ENCODE measurements at places on chromosomes 1 and 21.

DNA sequence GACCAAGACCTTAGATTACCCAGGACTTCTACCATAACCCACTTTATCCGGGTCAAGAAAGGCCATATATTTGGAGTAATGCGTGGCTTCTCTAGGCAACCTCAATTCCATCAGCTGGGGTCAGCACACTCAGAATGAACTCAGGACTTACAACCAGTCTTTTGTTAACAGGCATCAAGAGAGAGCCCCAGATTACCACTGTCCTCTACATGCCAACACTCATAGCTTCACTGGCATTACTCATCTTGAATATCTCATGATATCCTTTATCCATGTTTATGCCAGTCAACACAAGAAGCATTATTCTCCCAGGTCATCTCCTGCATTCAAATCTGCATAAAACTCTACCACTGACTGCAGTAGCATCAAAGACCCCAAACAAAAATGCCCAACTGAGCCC is 6.6 kb upstream of the FCGR2A start:
- no peak for DNase-seq

DNA sequence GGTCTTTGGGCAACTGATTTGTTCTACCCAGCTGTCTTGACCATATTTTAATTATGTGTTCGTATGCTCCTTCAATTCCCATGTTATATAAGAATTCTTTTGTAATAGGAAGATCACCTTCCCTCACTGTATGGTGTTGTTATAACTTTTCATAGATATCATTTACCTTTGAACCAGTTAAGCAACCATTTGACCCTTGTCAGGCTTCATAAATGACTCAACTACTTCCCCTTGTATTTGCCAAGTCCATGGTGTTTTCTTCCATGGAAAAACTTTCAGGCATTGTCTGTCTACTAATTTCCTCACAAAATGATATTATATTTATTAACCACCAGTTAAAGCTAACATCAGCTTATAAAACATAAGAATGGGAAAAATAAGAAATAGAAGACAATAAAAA is 5.1 kb downstream of the BPNT1 start:
- no peak for DNase-seq

DNA sequence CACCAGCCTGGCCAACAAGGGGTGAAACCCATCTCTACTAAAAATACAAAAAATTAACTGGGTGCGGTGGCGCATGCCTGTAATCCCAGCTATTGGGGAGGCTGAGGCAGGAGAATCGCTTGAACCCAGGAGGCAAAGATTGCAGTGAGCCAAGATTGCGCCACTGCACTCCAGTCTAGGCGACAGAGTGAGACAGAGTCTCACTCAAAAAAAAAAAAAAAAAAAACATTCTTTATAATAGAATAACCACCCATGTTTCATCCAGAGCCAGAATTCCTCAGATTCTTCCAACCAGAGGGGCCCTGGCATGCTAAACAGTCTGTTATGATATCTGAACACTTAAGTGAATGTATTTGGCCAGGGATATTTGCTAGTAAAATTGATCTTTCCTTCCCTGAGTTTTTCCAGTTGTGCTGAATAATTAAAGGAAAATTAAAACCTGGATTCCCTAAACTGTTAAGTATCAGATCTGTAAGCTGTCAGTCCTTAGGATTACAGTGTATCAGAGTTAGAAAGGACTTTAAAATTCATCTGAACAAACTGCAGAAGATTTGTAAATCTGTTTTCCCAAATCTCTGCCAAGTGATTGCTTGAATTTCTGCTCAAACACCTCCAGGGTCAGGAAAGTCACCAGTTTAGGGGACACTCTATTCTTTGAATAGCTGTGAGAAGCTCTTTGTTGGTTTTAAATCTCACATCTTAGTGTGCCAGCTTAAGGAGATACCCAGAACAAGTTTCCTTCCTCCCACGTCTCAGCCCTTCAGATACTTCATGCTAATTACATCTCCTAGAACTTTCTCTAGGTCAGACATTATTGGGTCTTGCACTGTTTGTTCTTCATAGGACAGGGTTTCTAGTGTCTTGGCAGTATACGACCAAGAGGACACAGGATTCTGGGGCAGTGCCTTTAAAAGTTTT is 84.6 kb upstream of the BMP8A start:
- no peak for DNase-seq

DNA sequence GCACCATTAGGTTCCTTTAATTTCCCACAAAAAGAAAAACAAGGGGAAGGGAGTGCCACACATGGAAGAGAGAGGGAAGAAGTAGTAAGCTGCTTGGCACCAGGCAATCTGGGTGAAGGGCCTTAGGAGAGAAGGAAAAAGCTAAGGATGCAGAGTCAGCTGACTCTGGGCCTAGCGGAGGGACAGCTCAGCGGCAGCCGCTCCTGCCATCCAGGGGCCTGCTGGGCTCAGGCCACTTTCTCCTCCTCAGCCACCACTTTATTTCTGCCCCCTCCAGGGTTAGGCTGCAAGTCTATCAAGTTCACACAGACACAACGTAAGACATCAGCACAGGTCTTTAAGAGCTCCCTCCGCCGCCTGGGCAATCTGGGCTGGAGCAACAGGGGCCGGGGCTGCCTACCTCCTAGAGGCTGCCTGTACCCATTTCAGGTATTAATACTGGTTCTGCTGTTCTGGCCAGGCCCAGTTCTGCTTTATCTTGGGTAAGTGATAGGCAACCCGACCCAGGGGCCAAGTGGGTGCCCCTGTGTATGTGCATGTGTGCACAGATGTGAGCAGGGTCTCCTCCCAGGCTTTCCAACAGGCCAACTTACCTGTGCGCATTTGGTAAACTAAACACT is 53.6 kb downstream of the SLC45A1 start:
- DNase-seq = no peak

- no peak for DNase-seq
Measured at GRCh38 chr21:36395353-36396111, 10.3 kb downstream of the CHAF1B start.

GRCh38 chr21:25171438-25171837 is 435.8 kb downstream of the MRPL39 start:
- DNase-seq = no peak

DNA sequence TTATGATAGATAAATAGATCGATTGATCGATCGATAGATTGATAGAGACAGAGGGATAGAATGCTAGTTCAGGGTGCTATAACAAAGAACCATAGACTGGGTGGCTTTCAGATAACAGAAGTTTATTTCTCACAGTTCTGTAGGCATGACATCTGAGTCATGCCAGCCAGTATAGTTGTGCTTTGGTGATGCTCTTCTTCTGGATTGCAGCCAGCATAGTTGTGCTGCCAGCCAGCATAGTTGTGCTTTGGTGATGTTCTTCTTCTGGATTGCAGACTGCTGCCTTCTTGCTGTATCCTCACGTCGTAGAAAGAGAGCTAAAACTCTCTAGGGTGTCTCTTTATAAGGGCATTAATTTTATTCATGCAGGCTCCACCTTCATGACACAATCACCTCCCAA is 860.8 kb downstream of the BRINP3 start:
- no peak for DNase-seq

DNA sequence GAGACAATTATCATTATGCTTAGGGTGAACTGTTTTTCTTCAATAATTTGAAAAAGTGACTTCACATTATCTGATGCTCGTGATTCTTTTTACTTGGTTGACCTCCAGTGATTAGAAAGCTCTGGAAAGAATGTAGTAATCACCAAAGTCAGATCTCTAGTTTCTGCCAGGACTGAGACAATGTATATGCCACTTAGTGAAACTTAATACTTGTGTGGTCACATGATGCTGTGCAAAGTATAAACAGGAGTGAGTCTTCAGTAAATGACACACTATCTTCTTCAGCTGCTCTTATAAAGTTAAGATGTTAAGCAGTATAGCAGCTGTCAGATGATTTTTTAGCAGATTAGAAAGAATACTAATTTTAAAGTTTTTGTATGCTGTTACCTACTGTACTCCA is 17.2 kb downstream of the VCAM1 start:
- DNase-seq = no peak

- no peak for DNase-seq
Measured at GRCh38 chr1:103333141-103333540, 192.4 kb upstream of the RNPC3 start.

- DNase-seq = no peak
Measured at GRCh38 chr21:41598561-41599431, 90.8 kb upstream of the TMPRSS2 start.

DNA sequence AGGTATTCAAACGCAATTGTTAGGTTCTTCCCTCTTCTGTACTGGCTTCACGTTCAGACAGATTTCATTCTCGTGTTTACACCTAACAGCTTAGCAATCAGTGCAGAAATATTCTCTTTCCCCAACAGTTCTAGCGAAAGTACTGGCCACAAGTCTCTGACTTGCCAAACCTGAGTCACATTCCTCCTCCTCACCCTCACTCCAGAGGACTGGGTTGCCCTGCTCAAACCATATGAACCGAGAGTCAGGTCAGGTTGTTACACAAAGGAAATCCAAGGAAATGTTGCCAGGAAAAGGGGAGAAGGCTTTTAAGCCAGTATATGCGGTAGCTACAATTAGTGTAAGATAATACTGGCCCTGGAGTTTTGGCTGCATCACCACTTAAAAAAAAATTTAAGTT is 282.5 kb downstream of the RGS7 start:
- DNase-seq = no peak

DNA sequence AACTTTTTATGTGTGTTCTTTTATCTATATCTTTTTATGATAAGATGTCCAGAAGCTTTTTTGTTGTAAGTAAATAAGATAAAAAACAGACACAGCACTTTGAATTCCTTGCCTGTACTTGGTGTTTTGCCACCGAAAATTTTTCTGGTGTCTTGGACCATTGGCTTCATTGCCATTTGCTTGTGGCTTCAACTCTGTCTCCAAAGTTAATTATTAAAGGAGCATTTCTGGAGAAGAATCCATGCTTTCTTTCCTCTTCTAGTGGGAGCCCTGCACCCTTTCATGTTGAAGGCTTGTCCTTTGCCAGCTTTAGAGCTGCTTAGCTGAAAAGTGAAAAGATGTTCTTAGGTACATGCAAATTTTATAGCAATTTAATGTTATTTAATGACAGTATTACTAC is 112.2 kb downstream of the DYRK1A start:
- DNase-seq = no peak

GRCh38 chr1:93692026-93692425 is 10.4 kb upstream of the BCAR3 start:
- no peak for DNase-seq

All from activated T-cell treated with anti-CD3 and anti-CD28 coated beads for 48 hours (primary cell).